NCI-H510A treated with DMSO at 0.1 percent for 48 hours (cell line): ENCODE measurements at places on chromosomes 2 and 18.

GRCh38 chr2:197423307-197423706 lies 11.5 kb downstream of the SF3B1 start:
- peak; percentile 14 for DNase-seq

DNA sequence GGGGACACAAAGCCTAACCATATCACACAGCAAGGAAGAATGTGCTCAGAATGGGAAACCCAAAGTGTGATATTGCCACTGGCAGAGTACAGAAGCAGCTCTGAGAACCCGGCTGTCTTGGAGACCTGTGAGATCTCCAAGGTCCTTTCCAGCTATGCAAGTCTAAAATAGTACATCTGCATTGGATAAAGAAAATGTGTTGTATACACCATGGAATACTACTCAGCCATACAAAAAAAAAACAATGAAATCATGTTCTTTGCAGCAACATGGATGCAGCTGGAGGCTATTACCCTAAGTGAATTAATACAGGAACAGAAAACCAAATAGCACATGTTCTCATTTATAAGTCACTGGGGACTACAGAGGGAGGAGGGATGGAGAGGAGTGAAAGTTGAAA lies 36.5 kb upstream of the RFX8 start:
- no peak for DNase-seq

DNA sequence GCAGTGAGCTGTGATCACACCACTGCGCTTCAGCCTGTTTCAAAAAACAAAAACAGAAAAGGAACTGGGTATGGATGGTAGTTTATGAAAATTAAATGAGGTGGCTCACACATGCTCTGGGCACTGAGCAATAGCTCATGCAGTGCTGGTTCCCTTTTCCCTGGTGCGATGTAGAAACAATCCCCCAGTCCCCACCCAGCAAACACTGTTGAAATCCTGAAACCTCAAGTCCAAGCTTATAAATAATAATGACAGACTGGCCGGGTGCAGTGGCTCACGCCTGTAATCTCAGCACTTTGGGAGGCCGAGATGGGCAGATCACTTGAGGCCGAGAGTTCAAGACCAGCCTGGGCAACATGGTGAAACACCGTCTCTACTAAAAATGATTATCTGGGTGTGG lies 55.4 kb upstream of the SMAD2 start:
- no peak for DNase-seq

DNA sequence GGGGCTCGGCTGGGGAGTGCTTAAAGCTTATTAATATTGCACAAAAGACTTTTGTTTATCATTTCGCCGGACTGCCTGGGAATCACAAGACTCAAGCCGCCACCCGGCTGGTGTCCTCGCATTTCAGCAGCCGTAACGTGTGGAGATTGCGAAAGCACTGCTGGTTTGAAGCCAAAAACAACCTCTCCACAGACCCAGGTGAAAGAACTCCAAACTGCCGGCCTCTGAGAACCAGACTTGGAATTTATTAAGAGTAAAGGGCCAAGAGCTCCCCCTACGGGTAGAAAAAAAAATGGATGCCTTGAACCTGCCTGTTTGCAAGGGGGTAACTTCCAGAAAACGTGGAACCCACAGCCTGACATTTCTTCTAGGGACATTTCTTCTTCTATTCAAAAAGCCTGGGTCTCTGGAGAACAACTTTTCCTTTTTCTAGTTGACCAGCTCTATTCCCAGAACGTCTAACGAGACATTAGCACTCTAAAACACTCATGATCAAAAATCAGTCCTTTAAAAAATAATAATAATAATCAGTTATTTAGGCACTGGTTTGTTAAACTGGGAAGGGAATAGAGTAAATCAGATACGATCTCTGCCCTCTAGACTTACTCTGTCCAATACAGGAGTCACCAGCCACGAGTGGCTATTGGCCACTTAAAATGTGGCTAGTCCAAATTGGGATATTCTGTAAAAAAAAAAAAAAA lies 216.3 kb downstream of the C1D start:
- peak; percentile 96 for DNase-seq

DNA sequence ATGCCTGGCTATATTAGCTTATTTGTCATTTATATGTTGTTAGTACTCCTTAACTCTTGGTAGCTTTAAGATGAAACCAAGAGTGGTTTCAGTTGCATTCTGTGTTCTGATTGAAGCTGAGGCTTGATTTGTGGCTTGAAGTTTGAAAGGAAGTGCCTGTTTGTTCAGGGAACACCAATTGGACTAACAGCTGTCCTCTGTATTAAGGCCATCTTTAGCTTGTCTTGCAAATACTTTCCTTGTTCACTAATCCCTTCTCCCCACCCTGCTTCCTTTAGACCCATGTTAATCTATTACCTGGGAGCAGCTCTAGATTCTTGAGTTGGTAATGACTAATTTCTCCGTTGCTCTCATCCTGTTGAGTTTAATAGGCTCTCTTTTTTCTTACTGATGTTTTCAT lies 13.4 kb downstream of the ITGA6 start:
- DNase-seq, result no peak

DNA sequence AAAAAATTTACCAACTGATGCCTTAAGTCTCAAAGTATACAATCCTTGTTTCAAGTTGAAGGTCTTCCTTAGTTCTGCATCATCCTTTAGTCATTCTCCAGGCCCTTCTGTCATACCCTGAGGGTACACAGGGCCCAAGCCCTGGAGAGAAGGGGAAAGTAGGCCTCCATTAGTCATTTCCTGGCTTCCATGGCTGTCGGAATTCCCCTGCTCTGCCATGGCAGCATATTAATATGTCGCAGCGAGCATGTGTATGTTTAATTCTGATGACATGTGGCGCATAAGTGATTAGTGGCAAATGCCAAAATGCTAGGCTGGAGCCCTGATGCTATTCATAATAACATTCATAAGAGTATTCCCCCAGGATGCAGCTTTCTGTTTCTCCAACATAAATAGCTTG lies 22.1 kb downstream of the GPR39 start:
- DNase-seq, result no peak

DNA sequence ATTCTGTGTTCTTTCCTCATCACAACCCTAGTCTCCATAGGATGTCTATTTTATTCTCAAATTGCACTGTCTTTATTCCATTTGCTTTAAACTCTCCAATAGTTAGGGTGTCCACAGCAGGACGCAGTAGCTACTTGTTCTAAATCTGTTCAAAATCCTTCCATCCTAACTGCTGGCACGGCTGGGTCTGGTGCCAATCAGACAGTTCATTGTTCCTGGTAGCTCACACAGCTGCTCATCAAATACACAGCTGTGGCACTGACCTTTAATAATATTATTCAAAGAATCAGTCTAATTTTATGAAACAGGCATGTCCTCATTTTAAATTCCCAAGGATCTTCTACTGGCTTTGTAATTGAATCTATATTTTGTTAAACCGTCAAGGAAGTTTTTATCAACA lies 59.7 kb upstream of the TMEFF2 start:
- no peak for DNase-seq

DNA sequence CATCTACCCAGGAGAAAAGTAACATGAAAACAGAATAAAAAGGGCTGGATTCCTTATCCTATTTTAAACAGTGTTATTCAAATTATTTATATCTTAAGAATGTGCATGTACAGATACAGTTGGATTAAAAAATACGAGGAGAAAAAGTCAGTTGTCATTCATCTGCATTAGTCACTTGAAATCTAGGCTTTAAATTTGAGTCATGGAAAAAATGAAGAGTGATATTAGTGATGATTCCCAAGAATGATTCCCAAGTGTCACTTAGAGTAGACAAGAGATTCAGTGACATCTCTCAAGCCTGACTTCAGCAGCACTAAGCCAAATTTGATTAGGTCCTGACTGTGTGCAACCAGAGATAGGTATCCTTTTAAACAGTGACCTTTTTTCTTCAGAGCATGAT lies 394.2 kb downstream of the IRS1 start:
- DNase-seq, result no peak

- no peak for DNase-seq
These were observed 22.3 kb downstream of the CD8A start for GRCh38 chr2:86768189-86768949.

GRCh38 chr18:813172-814071 lies 1.4 kb upstream of the YES1 start:
- DNase-seq, result no peak

DNA sequence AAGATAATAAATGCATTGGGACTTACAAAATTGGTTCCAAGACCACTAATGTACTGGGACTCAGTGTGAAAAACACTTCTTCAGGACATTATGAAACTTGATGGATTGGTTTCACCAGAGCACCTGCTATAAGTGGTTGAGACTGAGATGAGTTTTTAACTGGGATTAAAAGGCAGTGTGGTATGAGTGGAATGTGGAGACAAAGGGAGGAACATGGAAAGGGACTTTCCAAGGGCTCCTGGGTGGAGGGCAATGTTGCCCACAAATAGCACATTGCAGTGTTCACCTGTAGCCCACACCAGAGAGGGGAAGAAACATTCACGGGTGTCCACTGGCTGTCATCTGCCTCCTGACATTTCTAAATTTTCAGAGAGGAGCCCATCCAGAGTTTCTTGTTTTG lies 253.3 kb upstream of the TANK start:
- no peak for DNase-seq

DNA sequence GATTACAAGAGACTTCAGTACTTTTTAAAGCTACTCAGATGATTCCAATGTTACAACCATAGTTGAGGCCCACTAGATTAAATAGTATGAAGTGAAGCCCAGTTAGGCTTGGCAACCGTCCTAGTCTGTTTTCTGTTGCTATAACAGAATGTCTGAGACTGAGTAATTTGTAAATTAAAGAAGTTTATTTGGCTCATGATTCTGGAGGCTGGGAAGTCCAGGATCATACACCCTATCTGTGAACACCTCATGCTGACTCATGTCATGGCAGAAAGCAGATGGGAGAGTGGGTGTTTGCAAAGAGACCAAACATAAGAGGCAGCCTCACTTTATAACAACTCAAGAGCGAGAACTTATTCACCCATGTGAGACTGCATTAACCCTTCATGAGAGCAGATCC lies 63.1 kb downstream of the CCDC150 start:
- no peak for DNase-seq

- DNase-seq, result no peak
These were observed 304.5 kb downstream of the NDUFA10 start for GRCh38 chr2:239720361-239721360.

DNA sequence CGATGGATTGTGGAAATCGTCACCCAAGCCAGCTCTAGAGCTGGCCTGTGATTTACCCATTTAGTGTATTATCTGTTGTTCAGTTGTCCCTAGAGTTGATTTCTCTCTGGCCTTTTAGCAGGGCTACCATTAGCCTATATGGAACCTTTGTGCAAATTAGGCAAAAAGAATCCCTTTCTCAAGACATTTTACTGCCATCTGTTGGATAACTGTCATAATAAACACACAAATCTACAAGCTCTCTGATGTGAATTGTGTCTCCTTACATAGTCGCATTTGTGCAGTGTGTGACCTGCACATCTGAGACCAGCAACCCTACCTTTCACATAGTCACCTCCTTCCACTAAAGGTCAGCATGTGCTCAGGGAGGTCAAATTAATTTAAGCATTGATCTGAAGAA lies 34.0 kb downstream of the LOXHD1 start:
- peak; percentile 1 for DNase-seq

DNA sequence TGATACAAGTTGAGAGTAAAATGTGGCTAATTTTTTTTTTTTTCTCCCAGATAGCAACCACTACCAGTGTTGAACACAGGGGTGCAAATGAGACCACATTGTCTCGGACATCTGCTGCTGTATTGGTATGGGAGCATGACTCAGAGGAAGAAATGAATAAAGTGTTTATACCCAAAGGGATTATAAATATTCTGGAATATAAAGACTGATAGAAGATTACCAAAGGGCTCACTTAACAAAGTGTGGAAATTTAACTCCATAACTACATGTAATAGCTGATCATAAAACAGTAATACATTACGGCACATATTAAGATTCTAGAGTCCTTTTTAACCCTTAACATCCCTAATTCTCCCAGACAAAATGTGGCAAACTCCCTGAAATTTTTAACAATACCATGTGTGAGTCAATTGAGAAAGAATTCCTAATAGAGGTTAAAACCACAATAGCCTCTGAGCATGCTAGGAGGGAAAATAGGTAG lies 1023.0 kb upstream of the ACVR2A start:
- no peak for DNase-seq

DNA sequence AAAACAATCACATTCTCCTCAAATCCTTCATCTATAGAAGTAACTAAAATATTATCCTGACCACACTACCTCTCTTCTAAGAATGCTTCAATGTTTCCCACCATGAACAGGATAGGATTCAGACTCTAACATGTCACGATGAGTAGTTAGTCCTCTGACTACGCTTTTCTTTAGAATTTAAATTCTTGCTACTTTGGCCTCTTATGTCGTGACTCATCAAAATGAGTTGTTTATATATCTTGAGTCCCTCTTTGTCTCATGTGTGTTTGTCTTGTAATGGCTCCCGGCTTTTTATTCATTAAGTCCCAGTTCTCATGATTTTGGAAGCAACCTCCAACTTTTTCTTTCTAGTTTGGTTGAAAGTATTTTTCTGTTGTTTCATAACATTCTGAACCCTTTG lies 1289.2 kb downstream of the DSC3 start:
- DNase-seq, result no peak

- no peak for DNase-seq
These were observed 74.7 kb downstream of the PSMG2 start for GRCh38 chr18:12777500-12777944.

DNA sequence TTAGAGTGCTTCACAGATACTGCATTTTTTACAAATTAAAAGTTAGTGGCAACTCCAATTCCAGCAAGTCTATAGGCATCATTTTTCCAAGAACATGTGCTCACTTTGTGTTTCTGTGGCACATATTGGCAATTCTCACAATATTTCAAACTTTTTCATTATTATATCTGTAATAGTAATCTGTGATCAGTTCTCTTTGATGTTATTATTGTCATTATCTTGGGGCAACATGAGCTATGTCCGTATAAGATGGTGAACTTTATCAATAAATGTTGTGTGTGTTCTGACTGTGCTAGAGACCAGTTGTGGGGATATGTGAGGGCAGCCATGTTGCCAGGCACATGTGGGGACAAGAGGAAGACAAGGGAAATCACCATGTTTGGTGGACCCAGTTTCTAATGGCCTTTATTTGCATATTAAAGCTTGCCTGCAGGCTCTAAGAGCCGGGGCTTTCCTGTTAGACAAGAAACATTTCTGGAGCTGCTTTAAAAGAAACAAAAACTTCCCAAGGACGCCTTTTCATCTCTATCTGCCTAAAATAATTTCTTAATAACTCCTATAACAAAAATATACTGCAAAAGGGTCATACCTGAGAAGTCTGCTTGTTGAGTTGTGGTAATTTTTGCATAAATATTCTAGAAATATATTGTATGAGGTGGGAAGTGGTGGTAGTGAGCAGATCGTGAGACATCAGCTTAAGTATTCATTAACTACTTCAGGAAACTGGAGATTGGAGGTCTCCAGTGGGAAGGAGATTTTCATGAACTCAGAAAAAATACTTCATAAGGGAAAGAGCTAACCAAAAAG lies 37.2 kb downstream of the KYNU start:
- no peak for DNase-seq

- no peak for DNase-seq
These were observed 510.6 kb downstream of the SOX11 start for GRCh38 chr2:6202756-6203155.

DNA sequence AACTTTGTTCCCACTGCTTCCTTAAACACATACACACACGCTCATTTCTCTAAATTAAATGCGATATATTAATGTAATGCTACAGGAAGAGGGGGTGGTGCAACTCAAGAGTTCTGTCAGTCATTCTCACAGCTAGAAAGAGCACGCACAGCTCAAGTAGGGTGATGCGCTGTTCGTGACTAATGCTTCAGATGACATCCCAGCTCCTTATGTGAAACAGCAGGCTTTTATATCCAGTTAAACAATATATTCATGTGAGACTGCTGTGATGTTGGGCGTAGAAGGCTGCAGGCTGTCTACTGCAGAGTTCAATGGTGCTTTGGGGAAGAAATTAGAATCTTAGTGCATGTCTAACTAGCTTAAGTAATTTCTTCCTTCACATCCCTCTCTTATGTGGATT lies 912.6 kb upstream of the FSHR start:
- no peak for DNase-seq
